CD4-positive, alpha-beta T cell treated with Interleukin-6 at 100 ng/mL for 8 hours (primary cell): ENCODE measurements at places on chromosomes 4 and X.

- DNase-seq: no peak
Observed at GRCh38 chrX:23825675-23826074, 42.7 kb downstream of the SAT1 start.

GRCh38 chr4:121457278-121457875 lies 76.6 kb upstream of the QRFPR start:
- no peak for DNase-seq

- no peak for DNase-seq
Observed at GRCh38 chrX:104762641-104763040, 196.6 kb downstream of the IL1RAPL2 start.

GRCh38 chr4:148289740-148290139 lies 152.5 kb downstream of the NR3C2 start:
- no peak for DNase-seq

DNA sequence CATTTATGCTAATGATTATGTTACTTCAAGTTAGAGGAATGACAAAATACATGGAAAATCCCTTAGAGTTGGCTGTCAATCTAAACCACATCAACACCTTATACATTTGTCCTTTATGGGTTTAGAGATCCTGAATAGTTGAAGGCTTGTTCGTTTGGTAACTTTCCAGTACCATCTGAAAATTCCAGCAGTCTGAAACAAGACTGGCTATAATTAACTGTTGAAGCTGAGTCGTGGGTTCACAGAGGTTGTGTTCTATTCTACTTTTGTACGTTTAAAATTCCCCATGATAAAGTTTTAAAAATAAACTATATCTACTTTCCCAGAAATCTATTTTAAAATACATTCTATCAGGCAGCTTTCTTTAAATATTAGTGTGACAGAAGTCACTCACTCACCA lies 73.0 kb downstream of the USP46 start:
- DNase-seq: no peak

DNA sequence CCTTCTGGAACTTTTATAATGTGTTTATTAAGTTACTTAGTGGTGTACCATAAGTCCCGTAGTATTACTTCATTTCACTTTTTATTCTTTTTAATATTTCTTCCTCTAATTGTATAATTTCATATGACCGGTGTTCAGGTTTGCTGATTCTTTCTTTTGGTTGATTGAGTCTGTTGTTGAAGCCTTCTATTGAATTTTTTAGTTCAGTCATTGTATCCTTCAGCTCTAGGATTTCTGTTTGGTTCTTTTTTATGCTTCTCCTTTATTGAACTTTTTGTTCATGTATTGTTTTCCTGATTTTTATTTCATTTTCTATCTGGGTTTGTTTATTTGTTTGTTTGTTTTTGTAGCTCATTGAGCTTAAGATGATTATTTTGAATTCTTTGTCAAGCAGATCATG lies 8.8 kb downstream of the CEP44 start:
- no peak for DNase-seq

DNA sequence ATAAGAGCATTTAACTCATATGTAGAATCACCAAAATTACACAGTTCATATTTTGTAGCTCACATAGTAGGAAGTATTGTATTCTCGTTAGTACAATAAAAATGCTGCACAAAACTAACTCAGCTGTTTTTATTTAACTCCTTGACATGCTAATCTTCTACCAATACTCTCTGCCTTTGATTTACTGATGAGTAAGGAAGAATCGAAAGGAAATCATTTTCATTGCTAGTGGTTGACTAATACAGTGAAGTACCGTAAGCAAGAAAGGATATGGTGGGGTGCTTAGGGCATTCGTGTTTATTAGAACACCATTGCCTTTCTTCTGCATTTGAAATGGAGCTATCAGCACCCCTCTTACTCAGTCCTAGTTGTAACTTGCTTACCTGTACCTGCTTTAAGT lies 1239.1 kb upstream of the TENM3 start:
- DNase-seq: no peak
